ENCODE measurements at places on chromosomes 7 and 10. TPM values are rescaled to one million over a fixed set of nuclear protein-coding genes. Genes with fewer than 3 reads are reported as not detected.

PHKG1 gene
- 1.1 TPM for total RNA-seq

MSMB gene
- total RNA-seq: not detected

ACBD7 gene
- 0.17 TPM for total RNA-seq

TSPAN15 gene
- 13.7 TPM for total RNA-seq

CC2D2B gene
- total RNA-seq: 1.2 TPM

PLEKHS1 gene
- 1.7 TPM for total RNA-seq

NKX2-3 gene
- not detected for total RNA-seq

TCAF2 gene
- total RNA-seq: 2.1 TPM
